Mucosa of descending colon (tissue), 3 donors: ENCODE measurements at places on chromosomes 6 and 20. TPM values are rescaled to one million over a fixed set of nuclear protein-coding genes. Genes with fewer than 3 reads are reported as not detected.

IMPG1 gene
- total RNA-seq: not detected

DNA sequence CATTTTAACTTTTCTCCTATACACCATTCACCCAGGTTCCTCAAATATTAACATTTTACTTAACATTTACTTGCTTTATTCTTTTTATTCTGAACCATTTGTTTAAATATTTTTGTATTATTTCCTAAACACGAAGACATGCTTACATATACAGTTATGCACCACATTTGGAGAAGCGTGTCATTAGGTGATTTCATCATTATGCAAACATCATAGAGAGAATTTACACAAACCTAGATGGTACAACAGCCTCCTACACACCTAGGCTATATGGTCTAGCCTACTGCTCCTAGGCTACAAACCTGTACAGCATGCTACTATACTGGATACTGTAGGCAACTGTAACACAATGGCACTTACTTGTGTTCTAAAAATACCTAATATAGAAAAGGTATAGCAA, 6.6 kb downstream of the TDP2 start:
- DNase-seq: no peak

MYH7B gene
- 1.9 TPM for total RNA-seq

- no peak for DNase-seq
These were observed 14.8 kb downstream of the MTHFD1L start for GRCh38 chr6:150880336-150880735.
